ENCODE measurements at places on chromosomes 7 and 10.

DNA sequence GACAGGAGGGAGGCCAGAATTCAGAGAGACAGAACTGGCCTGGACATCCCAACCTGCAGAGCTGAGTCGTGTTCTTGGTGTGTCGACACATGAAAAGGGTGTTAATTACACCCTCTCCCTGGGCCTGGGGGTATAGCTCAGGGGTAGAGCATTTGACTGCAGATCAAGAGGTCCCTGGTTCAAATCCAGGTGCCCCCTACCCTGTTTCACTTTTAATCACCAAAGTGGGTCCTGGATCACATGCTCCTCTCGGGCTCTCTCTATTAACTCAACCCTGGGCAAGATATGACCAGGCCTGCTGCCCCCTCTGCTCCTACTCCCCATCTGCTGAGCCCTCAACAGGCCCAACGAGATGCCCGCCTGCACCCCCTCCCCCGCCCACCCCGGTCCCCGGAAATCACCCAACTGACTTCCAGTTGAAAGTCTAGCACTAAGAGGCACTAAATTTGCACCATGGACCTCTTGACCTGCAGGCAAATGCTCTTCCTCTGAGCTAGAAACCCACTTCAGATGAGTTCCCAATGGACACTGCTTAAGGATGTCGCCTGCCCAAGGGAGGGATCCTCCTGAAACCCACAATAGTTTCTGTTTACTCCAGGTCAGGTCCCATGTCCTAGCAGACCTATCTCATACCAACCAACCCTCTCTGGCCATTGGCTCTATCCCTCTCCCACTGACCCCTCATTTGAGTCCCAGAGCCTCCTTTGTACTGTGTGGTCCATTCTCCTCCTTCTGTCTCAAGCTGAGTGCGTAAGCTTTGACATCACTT lies 137.6 kb downstream of the ZNF467 start:
- DNase-seq: no peak

GRCh38 chr7:322111-322671 lies 32.2 kb downstream of the FOXL3 start:
- DNase-seq: peak; percentile 78

- DNase-seq: no peak
These were observed 59.3 kb downstream of the MKI67 start for GRCh38 chr10:128066870-128067382.

- DNase-seq: no peak
These were observed 540.7 kb downstream of the MAGI2 start for GRCh38 chr7:78912781-78913180.

DNA sequence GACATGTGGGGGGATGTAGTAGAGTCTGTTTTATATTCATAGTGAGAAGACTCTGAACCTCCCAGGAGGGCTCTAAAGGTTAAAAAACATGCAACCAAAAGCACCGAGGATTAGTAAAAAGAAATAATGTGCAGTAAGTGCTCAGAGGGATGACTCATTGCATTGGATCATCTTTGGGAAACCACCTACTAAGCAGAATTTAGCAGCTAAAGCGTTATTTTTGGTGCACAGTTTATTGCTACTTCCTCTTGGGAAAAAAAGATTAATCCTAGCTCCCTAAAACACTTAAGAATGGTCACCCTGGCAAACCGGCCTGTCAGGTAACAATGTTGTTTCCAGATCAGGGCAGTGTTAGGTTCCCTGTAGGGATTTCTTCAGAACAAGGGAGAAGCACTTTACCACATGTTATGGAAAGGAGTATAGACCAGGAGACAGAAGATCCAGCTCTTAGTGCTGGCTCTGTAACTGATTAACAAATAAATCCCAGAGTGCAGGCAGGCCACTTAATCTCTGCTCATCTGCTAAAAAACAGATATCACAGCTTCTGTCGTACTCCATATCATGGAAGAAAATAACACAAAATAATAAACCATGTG lies 44.8 kb upstream of the FAM133B start:
- peak; percentile 42 for DNase-seq

DNA sequence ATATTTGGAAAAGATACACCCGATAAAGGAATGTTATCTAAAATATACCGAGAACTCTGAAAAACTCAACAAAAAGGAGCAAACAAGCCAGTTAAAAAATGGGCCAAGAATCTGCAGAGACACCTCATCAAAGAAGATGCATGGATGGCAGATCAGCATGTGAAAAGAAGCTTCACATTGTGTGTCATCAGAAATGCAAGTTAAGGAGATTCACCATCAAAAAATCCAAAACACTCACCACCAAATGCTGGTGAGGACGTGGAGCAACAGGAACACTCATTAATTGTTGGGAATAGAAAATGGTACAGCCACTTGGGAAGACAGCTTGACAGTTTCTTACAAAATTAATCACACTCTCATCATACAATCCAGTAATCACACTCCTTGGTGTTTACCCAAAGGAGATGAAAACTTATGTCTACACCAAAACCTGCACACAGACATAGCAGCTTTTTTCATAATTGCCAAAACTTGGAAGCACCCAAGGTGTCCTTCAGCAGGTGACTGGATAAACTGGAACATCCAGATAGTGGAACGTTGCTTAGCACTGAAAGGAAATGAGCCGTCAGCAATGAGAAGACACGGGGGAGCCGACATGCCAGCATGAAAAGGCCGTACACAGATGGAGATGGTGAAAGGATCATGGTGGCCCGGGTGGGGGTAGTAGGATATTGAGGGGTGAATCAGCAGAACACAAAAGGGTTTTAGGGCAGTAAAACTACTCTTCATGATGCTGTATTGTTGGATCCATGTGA lies 27.9 kb upstream of the PWWP2B start:
- DNase-seq: no peak

DNA sequence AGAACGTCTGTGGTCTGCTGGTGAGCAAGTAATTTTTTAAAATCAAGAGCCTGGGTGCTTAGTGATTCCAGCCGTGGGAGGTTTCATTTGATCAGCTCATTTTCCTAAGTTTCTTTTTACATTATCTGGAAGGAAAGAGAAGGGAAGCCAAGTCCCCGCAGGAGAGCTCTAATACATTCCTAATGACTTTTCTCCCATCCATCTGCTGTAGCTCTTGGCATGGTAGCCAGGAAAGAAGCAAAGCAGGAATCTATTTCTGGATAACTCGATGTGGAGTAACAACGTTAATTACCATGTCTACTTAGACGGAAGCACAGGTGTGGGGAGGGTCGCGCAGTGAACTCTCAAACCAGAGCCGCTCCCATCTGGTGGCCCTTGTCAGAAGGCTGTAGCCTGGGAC lies 121.9 kb downstream of the PAXIP1 start:
- no peak for DNase-seq

DNA sequence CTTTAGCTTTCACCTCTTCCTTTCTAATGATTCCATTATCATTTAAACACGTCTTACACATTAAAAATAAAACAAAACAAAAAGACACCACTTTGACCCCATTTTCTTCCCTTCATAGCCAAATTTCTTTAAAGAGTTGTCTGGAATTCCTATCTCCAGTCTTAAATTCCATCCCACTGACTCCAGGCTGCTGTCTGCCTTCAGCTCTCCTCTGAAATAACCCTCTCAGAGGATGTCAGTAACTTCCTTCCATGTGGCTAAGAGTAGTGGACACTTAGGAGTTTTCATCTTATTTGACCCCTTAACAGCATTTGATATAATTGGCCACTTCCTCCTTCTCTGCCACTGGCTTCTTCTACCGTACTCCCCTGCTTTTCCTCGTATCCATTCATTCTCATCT lies 69.6 kb upstream of the MKX start:
- DNase-seq: no peak

- DNase-seq: no peak
These were observed 132.3 kb upstream of the CDK1 start for GRCh38 chr10:60645980-60646379.

DNA sequence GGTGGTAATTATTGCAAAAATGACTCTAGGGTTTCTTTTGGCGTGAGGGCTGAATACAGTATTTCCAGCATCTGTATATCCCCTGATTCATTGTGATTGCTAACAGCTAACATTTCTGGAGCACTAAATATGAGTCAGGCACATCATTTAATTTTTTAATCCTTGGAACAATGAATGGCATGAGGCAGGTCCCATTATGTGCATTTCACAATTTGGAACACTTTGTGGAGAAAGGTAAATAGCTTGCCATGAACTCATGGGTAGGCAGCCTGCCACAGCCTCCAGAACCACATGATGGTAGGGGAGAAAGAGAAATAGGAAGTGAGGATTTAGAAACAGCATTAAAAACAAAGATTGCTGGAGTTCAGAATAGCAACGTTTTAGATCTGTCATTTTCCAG lies 1.7 kb downstream of the NPTX2 start:
- no peak for DNase-seq

DNA sequence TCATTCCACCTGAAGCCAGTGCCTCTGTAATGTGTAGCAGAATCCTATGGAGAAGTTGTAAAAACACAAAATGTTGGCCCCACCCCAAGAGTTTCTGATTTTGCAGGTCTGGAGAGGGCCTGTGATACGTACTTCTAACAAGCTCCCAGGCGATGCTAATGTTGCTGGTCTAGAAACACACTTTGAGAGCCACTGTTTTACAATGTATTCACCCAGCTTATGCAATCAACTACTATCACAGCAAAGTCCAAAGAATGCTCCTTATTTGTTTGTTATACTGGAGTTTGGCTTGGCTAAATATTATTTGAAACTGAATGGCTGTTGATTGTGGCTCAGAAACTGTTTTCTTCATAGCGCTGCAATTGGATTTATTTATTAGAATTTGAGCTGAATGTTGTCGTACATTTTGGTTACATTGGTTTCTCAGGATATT lies 44.3 kb downstream of the DNAJB9 start:
- DNase-seq: no peak

DNA sequence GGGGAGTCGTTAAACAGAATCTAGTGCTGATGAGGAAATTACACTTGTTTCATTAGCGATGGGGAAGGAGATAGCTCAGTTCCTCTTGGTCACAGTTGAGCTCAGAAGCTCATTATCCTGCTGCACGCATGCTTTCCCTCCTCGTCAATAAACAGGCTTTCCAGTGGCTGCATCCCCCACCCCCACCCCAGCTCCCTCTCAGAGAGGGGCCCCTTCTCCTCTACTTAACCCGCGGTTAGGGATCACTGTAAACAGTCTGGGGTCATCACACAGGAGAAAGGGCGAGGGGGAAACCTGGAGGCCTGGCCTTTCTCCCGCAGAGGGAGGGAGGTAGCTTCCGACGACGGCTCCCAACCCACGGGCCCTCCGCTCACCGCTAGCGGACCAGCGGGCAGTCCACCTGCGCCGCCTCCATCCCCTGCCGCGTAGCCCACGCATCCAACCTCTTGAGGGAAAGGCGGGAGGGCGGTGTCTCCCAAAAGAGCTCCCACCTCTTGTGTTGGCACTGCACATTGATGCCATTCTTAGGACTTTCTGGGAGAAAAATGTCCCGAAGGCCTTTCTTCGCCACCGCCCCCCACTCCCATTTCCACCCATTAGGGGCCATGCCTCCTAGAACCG lies 80.8 kb downstream of the PAX2 start:
- no peak for DNase-seq

DNA sequence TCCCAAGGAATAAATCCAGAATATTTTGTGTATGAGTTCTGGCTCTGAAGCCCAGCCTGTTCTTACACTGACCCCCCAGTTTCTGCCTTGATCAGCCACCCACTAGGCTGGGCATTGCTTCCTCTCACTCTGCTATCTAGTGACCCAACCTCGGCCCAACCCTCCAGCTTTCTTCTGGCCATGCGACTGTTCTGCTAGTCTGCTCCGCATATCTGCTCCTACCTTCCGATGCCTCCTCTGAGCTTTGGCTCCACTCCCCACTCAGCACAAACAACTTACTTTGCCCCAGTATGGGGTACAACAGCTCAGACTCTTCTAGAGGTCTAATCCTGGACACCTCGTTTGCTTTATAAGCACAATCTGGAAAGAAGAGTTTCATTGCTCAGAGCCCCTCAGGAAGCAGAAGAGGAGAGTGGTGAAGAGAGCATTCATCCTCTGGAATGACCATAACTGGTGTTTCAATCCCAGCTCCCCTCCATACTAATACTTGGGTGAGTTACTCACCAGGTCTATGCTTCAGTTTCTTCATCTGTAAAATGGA lies 99.6 kb downstream of the NPSR1 start:
- DNase-seq: no peak

DNA sequence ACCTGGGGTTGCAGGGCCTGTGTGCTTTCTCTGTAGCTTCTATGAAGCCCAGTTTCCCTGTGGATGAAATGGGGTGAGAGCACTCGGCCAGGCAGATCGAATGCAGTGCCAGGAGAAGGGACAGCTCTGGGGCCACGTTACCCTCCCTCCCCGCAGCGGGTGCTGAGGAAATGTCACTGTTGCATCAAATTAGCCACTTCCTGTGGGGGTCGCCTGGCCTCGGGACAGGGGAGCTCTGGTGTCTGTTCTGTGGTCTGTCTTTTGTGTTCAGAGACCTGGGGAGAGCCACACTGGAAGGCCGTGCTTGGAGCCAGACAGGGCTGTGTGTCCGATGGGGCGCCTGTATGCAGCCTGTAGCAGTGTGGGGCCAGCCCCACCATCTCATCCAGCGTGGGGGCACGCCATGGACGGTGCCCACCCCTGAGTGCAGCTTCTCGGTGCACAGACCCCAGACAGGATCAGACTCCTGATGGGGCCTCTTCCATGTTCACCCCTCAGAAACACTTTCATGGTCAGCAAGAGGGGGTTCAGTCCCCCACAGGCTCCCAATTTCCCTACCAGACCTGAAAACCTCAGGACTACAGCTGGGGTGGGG lies 13.6 kb downstream of the TTYH3 start:
- no peak for DNase-seq

- no peak for DNase-seq
These were observed 618.9 kb downstream of the CALN1 start for GRCh38 chr7:71793251-71793650.

DNA sequence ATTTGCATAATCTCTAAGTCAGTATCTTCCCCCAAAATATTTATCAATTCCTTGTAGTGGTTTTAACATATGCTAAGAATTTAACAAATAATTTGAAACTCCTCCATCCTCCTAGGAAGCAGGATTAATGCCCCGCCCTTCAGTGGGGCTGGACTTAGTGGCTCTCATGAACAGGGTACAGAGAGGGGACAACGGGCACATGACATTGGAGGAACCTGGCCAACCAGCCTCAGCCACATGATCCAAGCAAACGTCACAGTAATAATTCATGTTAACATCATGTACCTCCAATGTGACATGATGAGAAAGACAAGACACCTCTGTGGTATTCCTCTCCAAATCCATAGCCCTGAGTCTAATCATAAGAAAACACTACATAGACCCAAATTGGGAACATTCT lies 50.5 kb downstream of the NUDCD3 start:
- DNase-seq: no peak

GRCh38 chr7:135774284-135774683 lies 25.7 kb upstream of the FAM180A start:
- no peak for DNase-seq

DNA sequence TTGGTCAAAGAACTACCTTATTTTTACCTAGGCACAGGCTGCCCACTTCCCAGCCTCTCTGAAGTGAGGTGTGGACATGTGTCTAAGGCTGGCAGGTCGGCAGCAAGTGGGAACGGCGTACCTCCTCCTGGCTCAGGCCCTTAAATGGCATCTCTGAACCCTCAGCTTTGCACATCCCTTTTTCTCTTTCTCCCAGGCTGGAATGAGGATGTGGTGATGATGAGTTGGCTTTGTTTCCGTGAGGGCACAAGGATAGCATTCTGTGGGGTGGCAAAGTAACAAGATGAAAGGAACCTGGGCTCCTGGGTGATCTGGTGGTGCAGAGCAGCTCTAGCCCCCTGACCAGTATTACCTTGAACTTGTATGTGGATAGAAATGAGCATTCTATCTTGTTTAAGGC lies 196.8 kb downstream of the REEP3 start:
- DNase-seq: no peak

- peak; percentile 15 for DNase-seq
These were observed 491 bp upstream of the AKAP9 start for GRCh38 chr7:91940171-91940570.

GRCh38 chr7:112550468-112551060 lies 69.8 kb downstream of the LSMEM1 start:
- no peak for DNase-seq
